Vagina (tissue), 2 donors: ENCODE measurements at places on chromosomes 4 and X.

- no peak for DNase-seq
Measured at GRCh38 chr4:11409632-11410031, 19.1 kb downstream of the HS3ST1 start.

- DNase-seq, result no peak
Measured at GRCh38 chr4:112765317-112765974, 128.5 kb downstream of the LARP7 start.

GRCh38 chr4:174483792-174484191, 38.5 kb downstream of the HPGD start:
- DNase-seq, result no peak

- DNase-seq, result no peak
Measured at GRCh38 chrX:15269618-15270521, at the start of gene ASB9. TSS of gene ASB9 (minus strand) at chrX:15270083. CDS start at chrX:15269874, 209 bp downstream.

GRCh38 chrX:115573185-115573584, 12.2 kb downstream of the PLS3 start:
- no peak for DNase-seq

DNA sequence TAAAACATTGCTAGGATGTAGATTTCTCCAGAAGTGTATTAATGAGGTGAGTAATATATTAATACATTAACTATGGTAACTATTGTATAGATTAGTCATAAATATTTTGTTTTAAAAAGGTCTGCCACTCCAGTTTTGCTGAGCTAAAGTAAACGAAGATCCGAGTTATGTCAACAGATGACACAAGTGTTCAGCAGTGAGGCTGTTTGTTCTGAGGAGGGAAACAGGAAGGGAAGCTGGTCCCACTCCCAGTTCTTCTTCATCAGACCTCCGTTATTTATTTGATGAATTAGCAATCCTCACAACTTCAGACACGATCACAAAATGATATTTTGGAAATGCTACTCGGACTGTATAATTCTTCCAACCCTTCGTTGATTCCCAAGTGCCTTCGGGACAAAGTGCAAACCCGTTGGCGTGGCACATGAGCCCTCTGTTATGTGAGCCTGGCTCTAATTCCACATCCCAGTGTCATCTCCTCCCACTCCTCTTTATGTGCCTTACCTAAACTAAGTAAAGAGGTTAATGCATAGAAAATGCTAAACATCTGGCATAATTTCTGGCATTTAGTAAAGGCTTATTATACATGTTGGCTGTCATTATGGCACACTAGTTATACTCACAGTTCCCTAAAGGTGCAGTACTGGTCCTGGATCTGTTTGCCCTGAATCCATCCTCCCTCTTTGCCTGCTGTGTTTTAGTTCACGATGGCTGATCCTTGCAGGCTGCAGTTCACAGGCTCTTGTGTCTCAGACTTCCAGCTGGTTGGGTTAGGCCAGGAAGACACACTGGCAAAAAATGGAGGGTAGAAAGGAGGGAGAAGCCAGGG, 190.6 kb upstream of the LNX1 start:
- no peak for DNase-seq
